Stimulated activated naive CD4-positive, alpha-beta T cell treated with Interleukin-2 at 50 U/mL for 16 hours (primary cell): ENCODE measurements at places on chromosomes 5 and 9.

GRCh38 chr5:36311956-36312355 lies 10.3 kb upstream of the RANBP3L start:
- DNase-seq: no peak

DNA sequence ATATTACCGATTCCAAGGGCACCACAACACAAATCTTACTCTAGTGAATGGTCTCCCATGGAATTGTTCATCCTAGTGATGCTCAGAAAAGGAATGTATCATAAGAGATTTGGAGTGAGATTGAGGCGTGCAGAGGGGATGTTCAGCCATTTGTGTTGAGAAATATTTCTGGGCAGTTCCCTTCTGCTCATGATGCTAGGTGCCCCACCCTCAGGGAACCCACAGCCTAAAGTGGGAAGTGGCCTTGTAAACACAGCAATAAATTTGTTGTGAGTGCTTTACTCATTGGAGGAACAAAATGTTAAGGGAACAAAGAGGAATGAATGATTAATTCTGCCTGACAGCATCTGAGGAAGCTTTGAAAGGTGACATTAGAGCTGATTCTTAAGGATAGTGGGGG lies 129.9 kb downstream of the TLE4 start:
- DNase-seq: no peak

GRCh38 chr5:102991802-102992201 lies 128.1 kb downstream of the GIN1 start:
- no peak for DNase-seq

DNA sequence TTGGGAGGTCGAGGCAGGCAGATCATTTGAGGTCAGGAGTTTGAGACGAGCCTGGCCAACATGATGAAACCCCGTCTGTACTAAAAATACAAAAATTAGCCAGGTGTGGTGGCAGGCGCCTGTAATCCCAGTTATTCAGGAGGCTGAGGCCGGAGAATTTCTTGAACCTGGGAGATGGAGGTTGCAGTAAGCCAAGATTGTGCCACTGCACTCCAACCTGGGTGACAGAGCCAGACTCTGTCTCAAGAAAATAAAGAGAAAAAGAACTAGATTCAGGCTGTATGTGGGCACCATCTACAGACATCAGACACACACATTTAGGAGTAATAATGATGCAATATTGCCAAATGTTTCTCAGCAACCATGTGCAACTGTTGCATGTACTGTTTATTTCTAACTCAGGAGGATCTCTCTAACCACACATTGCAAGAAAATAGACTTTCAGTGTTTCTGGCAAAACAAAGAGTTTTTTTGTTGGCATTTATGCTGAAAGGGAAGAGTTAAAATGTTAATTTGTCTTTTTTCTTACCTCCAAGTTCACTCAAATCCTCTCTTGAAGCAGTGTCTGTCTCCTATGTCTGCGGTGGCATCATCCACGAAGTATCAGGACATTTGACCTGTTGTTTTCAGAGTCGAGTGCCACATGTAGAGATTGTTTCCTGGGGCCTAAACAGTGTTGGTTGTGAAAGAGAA lies 5.1 kb upstream of the ORM1 start:
- DNase-seq: no peak

- DNase-seq: peak; percentile 23
These were observed 34.7 kb downstream of the LPCAT1 start for GRCh38 chr5:1488882-1489680.

DNA sequence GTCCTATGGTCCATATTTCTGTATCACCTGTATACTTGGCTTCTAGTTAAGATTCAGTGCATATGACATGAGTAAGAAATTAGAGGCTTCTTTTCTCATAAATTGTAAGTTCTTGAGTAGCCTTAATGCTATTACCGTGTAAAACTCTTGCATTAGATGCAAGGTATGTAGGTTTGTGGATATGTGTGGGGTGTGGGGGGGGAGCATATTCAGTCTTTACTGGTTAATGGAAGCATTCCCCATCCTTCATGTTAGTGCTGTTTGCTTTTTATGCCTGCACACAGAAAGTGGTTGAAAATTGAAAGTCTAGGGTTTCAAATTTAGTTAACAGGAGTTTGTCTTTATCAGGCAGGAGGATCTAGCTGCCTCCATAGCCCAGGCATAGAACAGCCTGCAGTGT lies 16.1 kb downstream of the RAI14 start:
- DNase-seq: no peak

- DNase-seq: no peak
These were observed 61.4 kb downstream of the TSSK1B start for GRCh38 chr5:113373426-113373825.

- DNase-seq: peak; percentile 73
These were observed 7.4 kb downstream of the GALNT10 start for GRCh38 chr5:154197801-154198491.

- no peak for DNase-seq
These were observed 42.1 kb downstream of the CXXC5 start for GRCh38 chr5:139690064-139690802.

- no peak for DNase-seq
These were observed 1632.8 kb downstream of the MAT2B start for GRCh38 chr5:165138236-165138635.

DNA sequence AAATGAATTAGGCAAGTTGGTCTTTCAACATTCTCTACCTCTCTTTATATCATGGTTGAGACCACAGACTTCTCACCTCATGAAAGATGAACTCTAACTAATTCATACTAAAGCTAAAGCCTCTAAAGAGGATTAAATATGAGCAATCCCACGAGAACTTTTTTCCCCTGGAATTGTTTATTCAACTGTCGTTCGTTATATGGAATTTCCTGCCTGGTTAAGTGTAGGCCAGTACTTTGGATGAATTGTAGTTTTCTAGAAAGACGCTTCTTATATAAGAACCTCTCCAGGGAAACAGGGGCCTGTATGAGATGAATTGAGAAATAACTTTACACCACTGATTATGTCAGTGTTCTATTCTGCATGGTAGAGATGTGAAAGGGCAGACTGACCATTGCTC lies 42.9 kb downstream of the PDCD1LG2 start:
- no peak for DNase-seq

DNA sequence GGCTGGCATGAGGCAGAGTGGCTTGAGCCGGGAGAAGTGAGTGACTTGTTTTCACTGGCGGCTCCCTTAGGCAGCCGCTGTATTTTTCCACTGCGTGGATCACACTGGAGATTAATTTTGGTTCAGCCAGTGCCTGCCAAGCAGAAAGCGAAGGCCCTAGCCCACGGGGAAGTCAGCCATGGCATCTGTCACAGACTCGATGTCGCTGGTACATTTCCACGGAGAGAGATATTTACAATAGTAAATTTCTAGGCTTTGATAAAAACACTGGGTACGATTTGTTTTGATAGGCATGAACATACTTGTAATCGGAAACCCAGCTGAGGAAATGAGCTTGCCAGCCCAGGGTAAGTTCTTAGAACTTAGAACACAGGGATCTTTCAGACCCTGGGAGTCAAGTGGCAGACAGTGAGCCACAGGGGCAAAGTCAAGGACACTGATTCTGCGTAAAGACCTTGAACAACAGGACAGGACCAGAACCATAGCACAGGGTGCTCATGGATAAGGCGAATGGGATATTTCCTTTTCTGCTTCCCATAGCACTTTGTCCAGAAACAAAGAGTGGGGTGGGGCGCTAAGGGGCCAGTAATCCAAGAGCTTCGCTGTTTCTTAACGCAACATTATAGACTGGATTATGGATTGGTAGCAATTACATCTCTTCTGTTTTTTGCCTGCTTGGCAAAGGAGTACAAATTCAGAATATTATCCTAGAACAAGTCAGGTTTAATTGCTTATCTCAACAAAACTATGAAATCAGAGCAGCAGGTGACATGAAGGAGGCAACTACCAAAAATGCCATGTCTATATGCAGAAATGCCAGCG lies 4.5 kb downstream of the DUSP1 start:
- DNase-seq: no peak

GRCh38 chr5:162607879-162608278 lies 540.3 kb downstream of the GABRG2 start:
- no peak for DNase-seq

DNA sequence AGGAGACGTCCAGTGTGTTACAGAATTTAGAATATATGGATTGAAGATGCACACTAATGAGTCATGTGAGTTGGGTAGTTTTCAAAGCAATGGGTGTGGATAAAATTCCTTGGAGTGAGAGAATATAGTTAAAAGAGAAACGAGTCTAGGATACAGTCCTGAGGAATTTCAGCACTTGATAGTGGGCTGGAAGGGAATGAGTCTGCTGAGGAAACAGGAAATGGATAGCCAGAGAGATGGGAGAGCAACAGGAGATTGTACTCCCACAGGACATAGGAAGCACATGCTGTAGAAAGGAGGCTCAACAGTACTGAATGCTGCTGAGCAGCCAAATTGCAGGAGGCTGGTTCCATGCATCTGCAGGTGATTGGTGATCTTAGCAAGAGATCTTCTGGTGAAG lies 68.1 kb downstream of the FBN2 start:
- no peak for DNase-seq

GRCh38 chr9:133999851-134000265 lies 7.7 kb upstream of the VAV2 start:
- no peak for DNase-seq

DNA sequence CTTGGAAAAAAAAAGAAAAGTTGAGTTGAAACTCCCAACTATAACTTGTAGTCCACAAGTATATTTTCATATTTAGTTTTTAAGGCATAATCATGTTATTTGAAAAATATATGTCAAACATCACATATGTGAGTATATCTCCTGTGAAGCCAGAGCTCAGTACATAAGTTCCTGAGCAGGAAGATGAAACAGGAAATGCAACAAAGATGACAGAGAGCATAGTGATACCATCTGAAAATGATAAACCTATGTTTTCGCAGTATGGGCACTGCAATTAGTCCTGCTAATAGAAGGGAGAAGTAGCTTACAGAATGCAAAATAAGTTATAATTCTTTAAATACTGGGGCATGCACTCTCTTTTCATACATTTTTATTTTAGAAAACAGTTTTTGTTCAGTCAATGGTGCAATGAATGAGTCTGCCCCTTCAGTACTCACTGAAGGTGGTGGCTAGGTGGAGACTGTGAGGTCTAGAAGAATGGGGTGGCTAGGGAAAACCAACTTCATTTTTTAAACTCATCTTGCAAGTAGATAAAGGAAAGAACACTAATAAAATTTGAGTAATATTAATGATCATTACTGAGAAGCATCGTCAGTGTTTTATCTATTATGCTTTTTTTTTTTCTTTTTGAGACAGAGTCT lies 54.1 kb upstream of the FYB1 start:
- DNase-seq: no peak

GRCh38 chr5:132663771-132664695 lies 6.1 kb downstream of the IL13 start:
- DNase-seq: no peak

GRCh38 chr5:156951359-156951758 lies 11.7 kb downstream of the TIMD4 start:
- no peak for DNase-seq

GRCh38 chr5:147452165-147452811 lies 57.6 kb downstream of the DPYSL3 start:
- DNase-seq: no peak
